ENCODE measurements at places on chromosomes 6 and 20. TPM values are rescaled to one million over a fixed set of nuclear protein-coding genes. Genes with fewer than 3 reads are reported as not detected.

The CD40 gene
- total RNA-seq: 25.1 TPM

The ENPP1 gene
- 13.4 TPM for total RNA-seq

The PDYN gene
- total RNA-seq: not detected

GRCh38 chr20:11651647-11652046, 266.0 kb upstream of the BTBD3 start:
- no peak for DNase-seq

GRCh38 chr6:167097770-167098169, 25.1 kb upstream of the CCR6 start:
- no peak for DNase-seq

Measured in sciatic nerve (tissue), 2 donors.